ENCODE measurements at places on chromosomes 1 and 21. TPM values are rescaled to one million over a fixed set of nuclear protein-coding genes. Genes with fewer than 3 reads are reported as not detected.
A peak's percentile ranks its signal among the peaks of the same experiment; 100 is the strongest.

TMPRSS15 gene
- not detected for total RNA-seq

- no peak overlapping the region for H3K27ac ChIP-seq
- H3K36me3 ChIP-seq = no peaks in the 10 kb centered on the region
- DNase-seq = no peak
- no peak overlapping the region for H3K4me3 ChIP-seq
- no peaks in the 10 kb centered on the region for H3K4me1 ChIP-seq
- no peaks in the 10 kb centered on the region for H3K27me3 ChIP-seq
These were observed 579.9 kb downstream of the DPYD start for GRCh38 chr1:97340951-97341350.

- no peaks in the 10 kb centered on the region for H3K4me1 ChIP-seq
- no peak overlapping the region for H3K4me3 ChIP-seq
- H3K27ac ChIP-seq = no peak overlapping the region
- no peak for DNase-seq
- no peaks in the 10 kb centered on the region for H3K27me3 ChIP-seq
- no peaks in the 10 kb centered on the region for H3K36me3 ChIP-seq
These were observed 29.2 kb upstream of the LRRC3 start for GRCh38 chr21:44425895-44426662.

GRCh38 chr1:35434703-35435102, 122.5 kb downstream of the KIAA0319L start:
- no peak overlapping the region for H3K4me3 ChIP-seq
- no peaks in the 10 kb centered on the region for H3K27me3 ChIP-seq
- DNase-seq = no peak
- no peak overlapping the region for H3K27ac ChIP-seq
- H3K4me1 ChIP-seq = no peaks in the 10 kb centered on the region

ETNK2 gene
- total RNA-seq = 12.2 TPM

DNA sequence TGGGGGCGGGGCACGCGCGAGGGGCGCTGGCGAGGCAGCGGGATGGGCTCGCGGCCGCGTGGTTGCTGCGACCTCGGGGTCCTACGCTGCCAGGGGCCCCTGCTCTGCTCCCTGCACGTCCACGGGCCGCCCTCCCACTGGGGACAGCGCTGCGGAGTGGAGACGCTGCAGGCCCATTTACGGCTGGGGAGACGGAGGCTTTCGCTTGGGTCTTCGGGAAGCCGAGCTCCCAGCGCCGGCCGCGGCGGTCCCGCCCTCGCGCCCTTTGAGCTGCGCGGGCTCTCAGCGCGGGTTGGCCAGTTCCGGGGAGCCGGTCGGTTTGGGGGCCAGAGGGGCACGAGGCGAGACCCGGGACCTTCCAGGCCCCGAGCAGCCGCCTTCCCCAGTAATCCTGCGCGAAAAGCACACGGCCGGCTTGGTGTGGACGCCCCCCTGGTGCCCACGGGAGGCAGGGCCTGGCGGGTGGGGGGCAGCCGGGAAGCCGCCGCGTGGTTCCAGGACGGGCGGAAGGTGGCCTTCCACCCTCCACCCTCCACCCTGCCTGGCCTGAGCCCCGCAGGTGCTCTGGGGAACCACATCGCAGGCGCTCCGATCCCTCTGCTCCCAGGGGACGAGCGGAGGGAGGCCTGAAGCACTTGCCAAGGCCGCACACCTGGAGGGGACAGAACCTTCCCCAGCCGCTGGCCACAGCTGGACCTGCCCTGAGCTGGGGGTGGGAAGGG, 570 bp upstream of the PEX10 start:
- peak; percentile 70 for DNase-seq
- H3K36me3 ChIP-seq = peaks cover 5% of the 10 kb centered on the region
- peak overlapping the region; percentile 92 for H3K27ac ChIP-seq
- H3K4me3 ChIP-seq = peak overlapping the region; percentile 92
- peaks cover 53% of the 10 kb centered on the region for H3K4me1 ChIP-seq
- no peaks in the 10 kb centered on the region for H3K27me3 ChIP-seq

MYOG gene
- total RNA-seq = not detected

ODF2L gene
- total RNA-seq = 68.7 TPM

DNA sequence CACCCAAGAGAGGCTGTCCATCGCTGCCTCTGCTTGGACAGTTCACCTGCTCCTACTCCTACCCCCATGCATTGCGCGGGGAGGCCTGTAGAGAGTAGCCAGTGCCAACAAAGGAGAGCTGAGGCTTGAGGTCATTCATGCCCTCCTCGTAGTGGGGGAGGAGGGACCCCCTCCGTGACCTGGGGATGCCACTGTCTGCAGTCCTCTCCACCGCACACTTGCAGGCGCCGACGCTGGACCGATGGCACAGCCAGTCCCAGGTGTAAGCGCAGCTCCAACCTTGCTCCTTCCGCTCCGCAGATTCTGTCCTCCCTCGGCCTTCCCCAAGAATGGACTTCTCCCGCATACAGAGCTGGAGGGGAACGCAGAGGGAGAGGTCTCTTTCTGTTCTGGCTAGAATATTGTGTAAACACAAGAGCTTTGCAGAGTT, 672 bp upstream of the PHLDA3 start:
- peak overlapping the region; percentile 89 for H3K4me3 ChIP-seq
- peaks cover 44% of the 10 kb centered on the region for H3K4me1 ChIP-seq
- no peak for DNase-seq
- peaks cover 14% of the 10 kb centered on the region for H3K36me3 ChIP-seq

GRCh38 chr1:1438531-1439381, 3.3 kb downstream of the VWA1 start:
- H3K36me3 ChIP-seq = peaks cover 11% of the 10 kb centered on the region
- DNase-seq = no peak
- no peak overlapping the region for H3K4me3 ChIP-seq
- no peaks in the 10 kb centered on the region for H3K27me3 ChIP-seq

RCSD1 gene
- total RNA-seq = 13.4 TPM

DNA sequence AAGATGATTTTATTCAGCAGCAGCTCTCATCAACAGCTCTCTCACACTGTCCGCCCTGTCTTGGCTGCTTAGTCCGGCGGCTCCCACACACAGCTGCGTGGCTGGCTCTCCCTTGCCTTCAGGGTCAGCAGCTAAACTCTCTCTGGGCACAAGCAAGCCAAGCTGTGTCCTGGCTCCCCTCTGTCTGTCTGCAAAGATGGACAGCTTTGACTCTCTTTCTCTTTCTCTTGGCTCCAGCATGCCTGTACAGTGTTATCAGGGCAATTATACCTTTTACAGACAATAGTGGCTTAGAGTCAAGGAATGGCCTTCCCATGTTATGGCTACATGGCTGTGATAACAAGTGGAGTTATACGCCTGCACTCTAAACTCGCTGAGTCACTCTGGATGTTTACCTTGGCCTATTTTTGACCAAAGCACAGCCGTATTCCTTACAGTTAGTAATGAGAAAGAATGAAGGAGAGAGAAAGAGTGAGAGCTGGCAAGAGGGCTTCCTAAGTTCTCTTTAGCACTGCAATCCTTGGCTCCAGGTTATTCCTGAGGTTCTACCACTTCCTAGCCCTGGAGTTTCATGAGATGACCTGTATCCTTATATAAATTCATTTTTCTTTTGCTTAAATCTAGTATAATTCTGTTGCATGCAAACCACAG, 59.9 kb upstream of the ZSWIM5 start:
- no peaks in the 10 kb centered on the region for H3K36me3 ChIP-seq
- no peak overlapping the region for H3K4me3 ChIP-seq
- peak overlapping the region; percentile 78 for H3K27ac ChIP-seq
- peaks cover 17% of the 10 kb centered on the region for H3K4me1 ChIP-seq

HES4 gene
- 31.0 TPM for total RNA-seq

GRCh38 chr1:100100202-100100601, 32.5 kb downstream of the SASS6 start:
- H3K36me3 ChIP-seq = peaks cover 66% of the 10 kb centered on the region
- H3K4me1 ChIP-seq = no peaks in the 10 kb centered on the region
- no peak overlapping the region for H3K27ac ChIP-seq
- no peak for DNase-seq

GRCh38 chr1:63600248-63600647, 7.0 kb downstream of the PGM1 start:
- H3K4me3 ChIP-seq = no peak overlapping the region
- H3K36me3 ChIP-seq = no peaks in the 10 kb centered on the region
- DNase-seq = no peak
- H3K27me3 ChIP-seq = no peaks in the 10 kb centered on the region
- H3K27ac ChIP-seq = no peak overlapping the region
- H3K4me1 ChIP-seq = no peaks in the 10 kb centered on the region

- DNase-seq = peak; percentile 80
- H3K4me3 ChIP-seq = no peak overlapping the region
- H3K27ac ChIP-seq = peak overlapping the region; percentile 23
- H3K36me3 ChIP-seq = no peaks in the 10 kb centered on the region
These were observed 34.9 kb upstream of the RUNX3 start for GRCh38 chr1:24964811-24965570.

SETDB1 gene
- total RNA-seq = 33.0 TPM

GRCh38 chr21:45228656-45229240, 58.9 kb downstream of the POFUT2 start:
- H3K27ac ChIP-seq = no peak overlapping the region
- no peak for DNase-seq
- H3K4me1 ChIP-seq = peaks cover 16% of the 10 kb centered on the region
- peaks cover 1% of the 10 kb centered on the region for H3K36me3 ChIP-seq
- no peak overlapping the region for H3K4me3 ChIP-seq

BRINP3 gene
- not detected for total RNA-seq

NOS1AP gene
- 13.8 TPM for total RNA-seq

IGSF5 gene
- total RNA-seq = not detected

NBPF6 gene
- not detected for total RNA-seq

GRCh38 chr1:173444757-173445156, 32.4 kb upstream of the PRDX6 start:
- no peak overlapping the region for H3K4me3 ChIP-seq
- no peak overlapping the region for H3K27ac ChIP-seq
- DNase-seq = no peak
- H3K27me3 ChIP-seq = no peaks in the 10 kb centered on the region
- H3K4me1 ChIP-seq = no peaks in the 10 kb centered on the region
- no peaks in the 10 kb centered on the region for H3K36me3 ChIP-seq

- peak within 1 kb of the TSS; percentile 98 for H3K27ac ChIP-seq
- DNase-seq = peak; percentile 99
- no peaks in the 10 kb centered on the region for H3K36me3 ChIP-seq
- peaks cover 23% of the 10 kb centered on the region for H3K4me1 ChIP-seq
- H3K27me3 ChIP-seq = no peaks in the 10 kb centered on the region
These were observed at the start of gene IVNS1ABP for GRCh38 chr1:185317034-185317885. Gene IVNS1ABP, minus strand, starts transcription at chr1:185317243. Its CDS starts 7,750 bp downstream, at chr1:185309493.

CHIT1 gene
- total RNA-seq = not detected

DNA sequence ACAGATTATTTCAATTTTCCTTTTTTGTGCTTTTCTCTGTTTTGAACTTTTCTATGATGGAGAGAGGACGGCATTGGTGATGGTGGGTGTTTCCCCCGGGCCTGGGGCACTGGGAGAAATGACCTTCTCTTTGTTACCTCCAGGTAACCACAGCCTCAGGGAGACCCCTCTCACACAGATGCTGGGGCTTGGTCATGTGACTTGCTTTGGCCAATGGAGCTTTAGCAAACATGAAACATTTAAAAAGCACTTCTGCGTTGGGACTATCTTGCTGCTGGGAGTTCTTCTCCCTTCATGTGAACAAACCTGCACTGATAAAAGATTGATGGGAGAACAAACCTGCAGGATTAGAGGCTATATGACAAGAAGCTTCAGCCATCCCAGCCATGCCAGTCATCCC, 122.9 kb downstream of the NGF start:
- no peak overlapping the region for H3K27ac ChIP-seq
- no peak for DNase-seq
- no peak overlapping the region for H3K4me3 ChIP-seq
- H3K36me3 ChIP-seq = no peaks in the 10 kb centered on the region

DNA sequence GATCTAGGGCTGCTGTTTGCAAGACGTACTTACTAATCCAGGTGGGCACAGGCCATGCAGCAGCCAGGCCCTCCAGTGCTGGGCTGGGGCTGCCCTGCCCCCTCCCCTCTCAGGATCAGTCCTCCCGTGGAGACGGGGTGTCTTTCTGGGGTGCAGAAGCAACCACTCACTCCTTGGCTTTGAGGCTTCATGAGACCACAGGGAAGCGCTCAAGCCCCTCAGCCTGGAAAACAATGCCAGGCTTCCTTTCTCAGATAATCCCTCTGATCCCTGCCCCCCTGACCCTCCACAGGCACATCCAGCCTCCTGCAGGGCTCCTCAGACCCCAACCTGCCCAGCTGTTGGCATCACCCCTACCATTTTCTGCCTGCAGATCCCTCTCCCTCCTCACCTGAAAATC, 13.9 kb upstream of the C2CD2 start:
- H3K4me3 ChIP-seq = no peak overlapping the region
- H3K36me3 ChIP-seq = no peaks in the 10 kb centered on the region
- peak; percentile 0 for DNase-seq
- no peak overlapping the region for H3K27ac ChIP-seq
- H3K27me3 ChIP-seq = no peaks in the 10 kb centered on the region
- peaks cover 11% of the 10 kb centered on the region for H3K4me1 ChIP-seq

- DNase-seq = peak; percentile 19
- no peaks in the 10 kb centered on the region for H3K4me1 ChIP-seq
- H3K36me3 ChIP-seq = no peaks in the 10 kb centered on the region
- no peak overlapping the region for H3K27ac ChIP-seq
- no peak overlapping the region for H3K4me3 ChIP-seq
- no peaks in the 10 kb centered on the region for H3K27me3 ChIP-seq
These were observed 138.1 kb upstream of the ADAMTS5 start for GRCh38 chr21:27104846-27105431.

- H3K27me3 ChIP-seq = no peaks in the 10 kb centered on the region
- DNase-seq = no peak
- H3K27ac ChIP-seq = no peak overlapping the region
These were observed 151.1 kb downstream of the PLXNA2 start for GRCh38 chr1:208093046-208093445.

- H3K4me1 ChIP-seq = no peaks in the 10 kb centered on the region
- DNase-seq = no peak
- H3K4me3 ChIP-seq = no peak overlapping the region
These were observed 206.3 kb downstream of the KIF26B start for GRCh38 chr1:245361065-245361464.

DNA sequence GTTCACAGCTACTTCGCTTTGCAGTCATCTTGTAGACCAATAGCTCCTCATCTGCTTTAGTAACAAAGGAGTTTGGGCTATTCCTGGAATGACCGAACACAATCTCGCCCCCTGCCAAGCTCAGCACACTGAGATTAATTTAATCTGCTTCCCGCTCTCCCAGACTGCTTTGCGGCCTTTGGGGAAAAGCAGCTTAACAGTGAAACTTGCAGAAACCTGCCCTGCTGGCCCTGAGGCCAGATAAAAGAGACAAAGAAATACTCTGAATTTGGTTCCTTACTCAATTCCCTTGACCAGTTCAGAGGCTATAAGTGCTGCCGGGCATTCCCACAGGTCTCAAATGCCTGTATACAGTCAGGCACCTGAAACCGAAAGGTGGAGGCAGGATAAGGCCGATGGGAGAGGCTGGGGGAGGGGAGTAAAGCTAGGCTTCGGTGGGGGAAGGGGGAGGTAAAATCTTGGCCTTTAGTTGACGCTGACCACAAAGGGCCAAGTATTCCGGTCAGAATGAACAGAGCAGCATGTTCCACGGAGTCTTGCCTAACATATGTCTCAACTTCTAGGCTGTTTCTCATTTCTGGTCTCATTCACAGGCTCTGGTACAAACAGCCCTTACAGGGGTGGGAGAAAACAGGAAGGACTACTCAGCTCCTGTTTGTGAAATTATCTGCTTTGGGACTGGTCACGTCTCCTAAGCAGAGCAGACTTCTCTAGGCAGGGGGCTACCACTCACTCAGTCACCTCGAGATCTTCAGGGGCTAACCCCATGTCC, 17.7 kb upstream of the A3GALT2 start:
- DNase-seq = peak; percentile 65
- peak overlapping the region; percentile 99 for H3K27ac ChIP-seq
- peak overlapping the region; percentile 43 for H3K4me3 ChIP-seq
- H3K36me3 ChIP-seq = no peaks in the 10 kb centered on the region
- no peaks in the 10 kb centered on the region for H3K27me3 ChIP-seq

Data from stomach (tissue), 19 donors.